ENCODE measurements at places on chromosomes 5 and 9.

GRCh38 chr9:77866878-77867277 lies 164.7 kb downstream of the GNAQ start:
- no peak for DNase-seq

- no peak for DNase-seq
These were observed 11.3 kb downstream of the MYOZ3 start for GRCh38 chr5:150672237-150672883.

GRCh38 chr9:27361492-27361891 lies 64.5 kb upstream of the EQTN start:
- no peak for DNase-seq

DNA sequence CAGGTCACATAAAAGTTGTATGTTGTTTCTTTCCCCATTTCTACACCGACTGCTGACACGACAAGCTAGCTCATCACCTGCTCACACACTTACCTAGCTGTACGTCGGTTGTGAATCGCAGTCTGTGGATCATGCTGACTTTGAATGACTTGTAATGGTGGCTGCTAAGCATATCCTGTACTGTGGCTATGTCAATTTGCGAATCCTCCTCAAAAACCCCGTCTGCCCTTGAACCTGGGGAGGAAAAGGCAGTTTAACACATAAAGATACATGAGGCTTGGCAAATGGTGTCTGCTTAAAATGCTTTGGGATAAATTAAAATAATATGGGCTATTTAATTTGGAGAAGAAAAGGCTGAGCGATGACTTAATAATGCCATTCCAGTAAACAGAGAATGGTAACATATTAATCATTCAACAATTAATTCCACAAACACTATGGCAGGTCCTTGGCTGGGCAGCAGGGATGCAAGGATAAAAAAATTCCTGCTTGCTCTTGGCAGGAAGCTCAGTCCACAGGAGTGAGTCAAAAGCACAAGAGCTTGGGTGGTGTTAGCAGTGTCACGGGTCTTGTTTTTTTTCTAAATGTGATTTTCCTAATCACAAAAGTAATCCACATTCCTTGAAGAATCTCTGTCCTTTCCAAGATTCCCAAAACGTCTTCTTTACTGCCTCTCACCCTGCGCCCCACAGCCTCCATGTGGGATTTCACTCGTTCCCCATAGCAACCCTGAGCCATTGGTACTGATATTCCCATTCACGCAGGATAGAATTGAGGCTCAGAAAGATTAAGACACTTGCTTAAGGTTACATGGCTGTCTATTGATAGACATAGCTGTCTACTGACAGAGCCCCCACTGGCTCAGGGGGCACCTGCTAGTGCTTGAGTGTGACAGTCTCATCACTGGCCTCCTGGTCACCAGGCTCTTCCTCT lies 222.4 kb downstream of the MAPKAP1 start:
- no peak for DNase-seq

GRCh38 chr9:137056739-137057415 lies 3.0 kb upstream of the ENTPD2 start:
- no peak for DNase-seq

- peak; percentile 68 for DNase-seq
These were observed 26.8 kb upstream of the RPL26L1 start for GRCh38 chr5:172932313-172933017.

- no peak for DNase-seq
These were observed 53.0 kb upstream of the NXNL2 start for GRCh38 chr9:88481933-88482332.

DNA sequence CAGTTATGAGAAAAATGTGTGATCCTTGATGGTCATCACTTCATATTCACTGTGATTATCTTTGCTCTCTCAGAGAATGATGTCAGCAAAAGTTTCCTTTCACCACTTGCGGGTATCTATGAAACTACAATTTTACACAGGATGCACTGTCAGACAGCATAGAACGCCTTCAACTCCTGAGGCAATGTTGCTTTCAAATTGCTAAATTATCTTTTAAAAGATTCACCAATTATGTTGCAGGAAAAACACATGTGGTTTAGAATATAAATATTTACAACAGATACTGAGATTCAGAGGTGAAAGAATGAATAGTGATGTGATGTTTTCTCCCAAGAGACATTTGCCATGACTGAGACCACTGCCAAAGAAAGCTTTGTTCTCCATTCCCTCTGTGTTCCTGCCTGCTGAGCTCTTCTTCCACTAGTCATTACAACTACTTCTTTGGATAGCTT lies 879.8 kb upstream of the DMAC1 start:
- DNase-seq = no peak

DNA sequence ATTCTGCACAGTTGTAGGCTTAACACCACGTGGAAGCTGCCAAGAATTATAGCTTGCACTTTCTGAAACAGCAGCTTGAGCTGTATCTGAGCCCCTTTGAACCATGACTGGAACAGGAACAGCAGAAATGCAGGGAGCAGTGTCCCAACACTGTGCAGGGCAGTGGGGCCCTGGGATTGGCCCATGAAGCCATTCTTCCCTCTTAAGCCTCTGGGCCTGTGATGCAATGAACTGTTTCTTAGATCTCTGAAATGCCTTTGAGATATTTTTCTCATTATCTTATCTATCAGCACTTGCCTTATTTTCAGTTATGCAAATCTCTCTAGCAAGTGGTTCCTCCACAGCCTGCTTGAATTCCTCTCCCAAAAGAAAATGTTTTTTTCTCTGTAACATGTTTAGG lies 87.0 kb upstream of the MTAP start:
- DNase-seq = no peak

DNA sequence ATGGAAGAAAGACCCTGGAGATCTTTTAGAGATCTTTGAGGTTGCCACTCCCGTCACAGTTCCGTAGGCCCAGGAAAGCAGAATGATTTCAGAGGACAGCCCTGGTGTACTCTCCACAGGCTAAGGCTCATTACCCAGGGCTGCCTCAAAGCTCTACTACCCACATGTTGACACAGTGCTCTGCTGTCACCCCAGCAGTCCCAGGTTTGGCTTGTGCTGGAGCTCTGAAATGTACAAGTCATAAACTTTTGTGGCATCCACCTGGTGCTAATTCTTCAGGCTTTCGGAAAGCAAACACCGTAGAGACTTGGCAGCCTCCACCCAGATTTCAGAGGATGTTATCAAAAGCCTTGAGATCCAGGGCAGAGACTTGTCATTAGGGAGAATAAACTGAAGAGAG lies 136.5 kb downstream of the MTRR start:
- no peak for DNase-seq

DNA sequence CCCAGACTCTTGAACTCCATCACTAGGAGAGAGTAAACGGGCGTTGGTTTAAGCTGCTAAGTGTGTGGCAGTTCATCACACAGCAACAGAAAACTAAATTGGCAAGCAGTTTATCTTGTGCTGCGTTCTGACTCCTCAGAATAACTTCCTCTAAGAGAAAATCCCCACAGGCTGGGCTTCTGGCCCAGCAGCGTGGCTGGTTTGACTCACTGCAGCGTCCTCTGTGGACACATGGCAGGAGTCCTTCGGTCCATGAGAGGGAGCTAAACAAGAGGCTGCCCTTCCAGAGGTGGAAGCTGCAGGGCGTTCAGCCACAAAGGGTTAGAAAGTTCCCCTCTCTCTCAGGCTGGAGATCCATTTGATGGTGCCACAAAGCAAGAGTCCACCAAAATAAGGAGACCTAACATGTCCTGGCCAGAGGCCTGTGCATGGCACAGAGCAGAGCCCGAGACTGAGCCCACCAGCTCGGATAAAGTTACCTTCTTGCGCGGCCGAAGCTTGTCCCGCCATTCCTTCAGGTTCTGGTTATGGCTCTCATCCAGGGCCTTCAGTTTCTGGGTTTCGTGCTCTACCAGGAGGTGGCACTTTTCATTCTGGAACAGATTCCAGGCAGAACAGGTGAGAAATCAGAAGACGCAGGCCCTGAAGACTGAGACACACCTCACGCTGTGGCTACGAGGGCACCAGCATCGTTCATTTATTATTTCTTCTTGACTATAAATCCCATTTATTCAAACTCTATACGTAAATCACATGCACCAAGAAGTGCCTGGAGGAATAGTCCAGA lies 46.2 kb upstream of the FBXW11 start:
- DNase-seq = no peak

DNA sequence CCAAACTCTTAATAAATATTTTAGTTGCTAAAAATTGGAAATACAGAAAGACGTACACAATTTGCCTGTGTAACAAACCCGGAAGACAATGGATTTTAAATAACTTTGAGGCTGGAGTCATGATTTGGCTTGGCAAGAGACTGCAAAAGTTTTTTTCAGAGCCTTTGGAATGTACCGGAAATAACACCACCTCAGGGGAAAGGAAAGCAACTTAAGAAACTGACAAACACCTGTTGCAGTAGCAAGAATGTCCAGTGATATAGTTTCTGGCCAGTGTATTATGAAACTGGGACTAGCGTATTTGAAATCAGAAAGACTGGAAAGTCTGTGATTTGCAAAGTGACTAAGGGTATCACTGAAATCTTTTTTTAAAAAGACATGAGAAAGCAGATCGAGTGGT lies 842 bp downstream of the MUSK start:
- DNase-seq = no peak

GRCh38 chr9:119366909-119367682 lies 2.1 kb downstream of the BRINP1 start:
- DNase-seq = no peak

DNA sequence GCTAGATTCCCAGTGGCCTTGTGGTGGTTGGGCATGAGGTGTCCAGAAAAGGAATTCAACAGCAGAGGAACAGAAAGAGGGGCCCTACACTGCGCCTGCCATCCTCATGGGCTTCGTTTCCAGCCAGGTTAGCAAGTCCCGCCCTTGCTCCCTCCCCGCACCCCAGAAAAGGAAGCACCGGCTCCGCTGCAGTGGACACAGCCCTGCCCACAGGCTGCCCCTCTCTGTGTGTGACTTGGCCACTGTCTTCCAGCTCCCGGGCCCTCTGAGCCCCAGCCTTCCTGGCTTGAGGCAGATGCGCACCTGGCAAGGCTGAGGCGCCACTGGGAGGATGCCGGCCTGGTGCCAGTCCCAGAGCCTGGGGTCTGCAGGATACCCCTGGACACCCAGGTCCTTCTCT lies 305.0 kb upstream of the IRX4 start:
- DNase-seq = no peak

DNA sequence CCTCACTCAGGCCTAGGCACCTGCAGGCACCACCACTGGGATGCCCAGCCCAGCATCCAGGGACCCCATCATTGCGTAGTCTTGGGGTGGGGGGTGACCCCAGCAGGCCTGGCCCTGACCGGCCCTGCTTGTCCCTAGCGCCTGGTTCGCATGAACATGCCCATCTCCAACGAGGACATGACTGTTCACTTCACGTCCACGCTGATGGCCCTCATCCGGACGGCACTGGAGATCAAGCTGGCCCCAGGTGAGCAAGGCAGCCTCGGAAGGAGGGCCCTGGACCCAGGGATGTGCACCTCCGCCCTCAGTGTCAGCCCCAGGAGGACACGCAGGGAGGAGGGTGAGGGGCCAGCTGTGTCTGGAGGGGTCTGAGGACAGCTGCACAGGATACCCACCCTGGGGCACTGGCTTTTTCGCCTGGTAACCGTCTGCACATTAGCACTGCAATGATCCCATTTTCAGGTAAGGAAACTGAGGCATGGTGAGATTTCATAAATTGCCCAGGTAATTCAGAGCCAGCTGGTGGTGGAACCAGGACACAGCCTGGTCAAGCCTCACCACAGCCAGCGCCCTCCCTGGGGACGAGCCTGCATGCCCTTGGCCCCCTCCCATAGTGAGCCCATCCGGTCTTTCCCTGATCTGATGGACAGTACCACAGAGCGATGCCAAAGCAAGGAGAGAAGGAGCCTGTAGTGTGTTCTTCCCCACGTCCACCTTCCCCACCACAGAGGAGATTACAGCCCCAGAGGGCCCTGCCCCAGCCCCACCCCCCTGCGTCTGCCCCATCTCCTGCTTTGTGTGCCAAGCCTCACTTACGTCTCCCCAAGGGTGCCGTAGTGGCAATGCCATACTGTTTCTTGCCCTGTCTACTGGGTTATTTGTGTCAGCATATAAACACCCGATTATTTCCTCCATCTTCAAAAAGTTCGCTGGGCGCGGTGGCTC lies 228.3 kb downstream of the CACNA1B start:
- DNase-seq = no peak

GRCh38 chr5:29296548-29296947 lies 1896.9 kb upstream of the CDH6 start:
- no peak for DNase-seq

- no peak for DNase-seq
These were observed 68.2 kb downstream of the MVB12B start for GRCh38 chr9:126394802-126395201.

- no peak for DNase-seq
These were observed 33.0 kb downstream of the MAMDC2 start for GRCh38 chr9:70076678-70077077.

DNA sequence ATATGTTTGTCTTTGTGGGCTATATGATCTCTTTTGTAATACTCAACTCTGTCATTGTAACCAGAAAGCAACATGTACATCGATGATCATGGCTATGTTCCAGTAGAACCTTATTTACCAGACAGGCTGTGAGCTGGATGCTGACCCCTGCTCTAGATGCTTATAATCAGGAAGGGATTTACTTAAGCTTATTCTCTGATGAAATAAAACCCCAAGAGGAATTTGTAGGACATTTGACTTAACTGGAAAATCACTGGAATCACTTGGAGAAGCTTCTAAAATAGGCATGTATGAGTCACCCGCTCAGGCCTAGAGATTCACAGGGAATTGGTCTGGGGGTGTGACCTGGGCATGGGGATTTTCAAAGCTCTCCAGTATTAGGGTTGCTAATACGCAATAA lies 285.8 kb upstream of the ZNF608 start:
- DNase-seq = no peak

GRCh38 chr9:111794835-111795556 lies at the start of gene SHOC1:
SHOC1 (minus strand) TSS chr9:111794937; CDS start chr9:111791418, 3,519 bp downstream.
- DNase-seq = no peak

GRCh38 chr9:124939944-124940343 lies 939 bp downstream of the GOLGA1 start:
- DNase-seq = no peak

DNA sequence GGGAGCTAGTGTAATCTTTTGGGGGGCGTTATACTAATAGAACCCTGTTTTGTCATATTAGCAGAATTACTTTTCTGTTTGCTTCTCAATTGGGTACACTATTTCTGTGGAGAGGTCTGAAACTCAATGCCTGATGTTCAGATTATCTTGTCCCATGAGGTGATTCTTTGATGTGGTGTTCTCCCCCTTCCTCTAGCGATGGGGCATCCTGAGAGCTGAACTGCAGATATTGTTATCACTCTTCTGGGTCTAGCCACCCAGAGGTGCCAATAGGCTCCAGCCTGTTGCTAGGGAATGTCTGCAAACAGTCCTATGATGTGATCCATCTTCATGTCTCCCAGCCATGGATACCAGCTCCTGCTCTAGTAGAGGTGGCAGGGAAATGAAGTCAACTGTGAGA lies 233.1 kb upstream of the RASA1 start:
- DNase-seq = no peak

DNA sequence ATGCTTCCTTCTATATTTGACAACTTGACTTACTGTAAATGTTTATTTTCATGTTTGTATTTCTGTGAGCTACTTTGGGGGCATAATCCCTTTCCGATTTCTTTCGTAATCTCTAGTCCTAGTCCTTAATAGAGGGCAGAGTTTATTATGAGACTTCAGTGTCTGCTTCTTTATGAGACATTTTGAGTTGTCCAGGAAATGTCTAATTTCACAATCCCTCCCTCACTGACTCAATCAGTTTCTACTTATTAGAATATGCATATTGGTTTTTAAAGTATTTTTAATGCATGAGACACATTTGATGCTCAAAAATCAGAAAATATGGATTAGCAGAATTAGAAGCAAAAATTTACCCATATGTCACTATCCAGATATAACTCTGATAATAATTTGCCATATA lies 160.9 kb downstream of the FOCAD start:
- DNase-seq = no peak
